ENCODE measurements at places on chromosomes 11 and 22. TPM values are rescaled to one million over a fixed set of nuclear protein-coding genes. Genes with fewer than 3 reads are reported as not detected.

DNA sequence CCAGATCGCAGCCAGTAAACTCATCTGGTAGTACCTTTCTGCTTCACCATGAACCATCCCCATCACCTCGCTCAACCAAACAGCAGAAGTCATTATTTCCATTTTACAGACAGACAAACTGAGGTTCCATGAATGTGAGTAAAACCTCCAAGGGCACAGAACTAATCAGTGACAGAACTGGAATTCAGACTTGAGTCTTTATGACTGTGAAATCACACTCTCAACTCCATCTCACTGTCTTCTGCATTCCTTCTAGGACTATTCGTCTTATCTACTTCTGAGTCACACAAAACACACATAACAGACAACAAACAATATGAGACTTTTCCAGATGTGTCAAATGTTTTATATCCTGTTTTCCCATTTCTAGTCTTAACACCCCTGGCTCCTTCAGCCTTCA is 9.3 kb upstream of the NUP50 start:
- DNase-seq, result no peak

DNA sequence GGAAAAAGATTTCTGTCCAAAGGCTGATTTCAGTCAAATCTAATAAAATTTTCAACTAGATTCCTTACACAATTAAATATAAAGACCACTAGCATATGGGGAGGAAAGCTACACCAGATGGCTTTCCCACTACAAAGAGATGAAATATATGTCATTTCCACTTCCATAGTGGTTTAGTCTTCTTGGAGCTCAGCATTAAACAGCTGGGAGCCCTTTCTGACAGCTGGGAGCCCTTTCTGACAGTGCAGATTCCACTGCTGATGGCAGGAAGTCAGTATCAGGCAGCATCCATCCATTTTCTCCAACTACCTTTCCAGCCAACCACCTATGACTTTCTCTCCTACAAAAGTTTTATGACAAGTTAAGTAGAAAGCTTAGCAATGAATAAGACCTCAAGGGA is 177.9 kb downstream of the RRAS2 start:
- no peak for DNase-seq

DNA sequence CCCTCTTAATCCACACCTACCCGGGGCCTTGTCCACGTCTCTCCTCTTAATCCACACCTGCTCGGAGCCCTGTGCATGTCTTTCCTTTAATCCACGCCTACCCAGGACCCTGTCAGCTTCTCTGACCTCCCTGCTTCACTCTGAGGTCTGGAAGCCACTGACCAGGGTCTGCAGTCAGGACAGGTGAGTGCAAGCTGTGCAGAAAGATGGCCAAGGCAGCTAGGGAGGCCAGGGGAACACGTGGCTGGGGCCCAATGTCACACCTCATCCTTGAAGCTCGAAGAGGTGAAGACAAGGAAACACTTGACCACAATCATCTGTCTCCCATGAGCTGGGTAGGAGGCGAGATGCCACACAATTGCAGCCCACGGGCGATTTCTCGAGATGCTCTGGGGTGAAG is 1516.9 kb downstream of the BRD1 start:
- DNase-seq, result no peak

GRCh38 chr22:35306350-35306967 is 6.8 kb downstream of the TOM1 start:
- no peak for DNase-seq

RAB3IL1 gene
- polyA plus RNA-seq, result 24.5 TPM

C11orf21 gene
- polyA plus RNA-seq, result 0.79 TPM

CD3E gene
- 0.28 TPM for polyA plus RNA-seq

GRCh38 chr11:71998649-71999310 is at the start of gene IL18BP:
Gene IL18BP (plus strand): TSS chr11:71998909. CDS start chr11:71999985, 1,076 bp downstream.
- no peak for DNase-seq

Data from left renal cortex interstitium (tissue), 4 donors.